ENCODE measurements at places on chromosomes 6 and 20.
A peak's percentile ranks its signal among the peaks of the same experiment; 100 is the strongest.

GRCh38 chr6:33343953-33344611, 26.5 kb upstream of the ZBTB22 start:
- DNase-seq = no peak

GRCh38 chr6:1016329-1017302, 295.3 kb upstream of the FOXQ1 start:
- DNase-seq = no peak

- no peak for DNase-seq
These were observed 84.9 kb downstream of the ANKRD60 start for GRCh38 chr20:58143531-58143930.

GRCh38 chr6:71349976-71350615, 61.5 kb downstream of the OGFRL1 start:
- DNase-seq = no peak

DNA sequence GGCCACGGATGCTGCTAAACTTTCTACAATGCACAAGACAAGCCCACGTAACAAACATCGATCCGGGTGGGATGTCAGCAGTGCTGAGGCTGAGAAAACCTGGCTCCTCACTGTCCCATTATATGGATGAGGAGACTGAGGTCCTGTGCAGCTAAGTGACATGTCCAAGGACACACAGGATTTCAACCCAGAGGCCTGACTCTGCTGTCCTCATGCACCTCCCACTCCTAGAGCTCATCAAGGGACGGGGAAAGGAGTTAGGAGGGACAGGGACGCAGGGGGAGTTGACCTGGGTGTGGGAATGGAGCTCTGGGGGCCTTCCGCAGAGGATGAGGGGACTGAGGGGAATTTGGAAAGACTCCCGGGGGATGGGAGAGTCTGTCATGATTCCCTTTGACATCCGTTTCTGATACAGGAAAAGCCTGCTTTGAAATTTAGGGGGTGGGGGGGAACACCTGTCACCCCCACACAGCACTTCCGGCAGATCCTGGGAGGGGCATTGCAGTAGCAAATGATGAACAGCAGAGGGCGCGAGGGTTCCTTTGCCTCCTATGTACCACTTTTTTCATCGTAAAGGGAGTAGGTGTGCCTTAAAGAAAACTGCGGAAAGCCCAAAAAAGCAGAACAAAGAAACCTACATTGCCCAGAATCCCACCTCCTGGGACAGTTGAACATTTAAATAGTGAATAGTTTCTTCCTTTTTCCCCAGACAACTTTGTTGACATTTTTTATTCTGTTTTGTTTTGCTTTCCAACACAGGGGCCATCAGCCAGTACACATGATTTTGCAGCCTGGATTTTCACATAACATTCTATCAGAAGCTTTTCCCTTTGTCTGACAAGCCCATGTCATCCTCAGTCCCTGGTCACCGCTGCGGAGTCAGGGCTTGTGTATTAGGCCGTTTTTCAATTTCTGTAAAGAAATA, 48.6 kb downstream of the SLC2A10 start:
- DNase-seq = no peak

- no peak for DNase-seq
These were observed 5.3 kb downstream of the SLC26A8 start for GRCh38 chr6:36019167-36019566.

DNA sequence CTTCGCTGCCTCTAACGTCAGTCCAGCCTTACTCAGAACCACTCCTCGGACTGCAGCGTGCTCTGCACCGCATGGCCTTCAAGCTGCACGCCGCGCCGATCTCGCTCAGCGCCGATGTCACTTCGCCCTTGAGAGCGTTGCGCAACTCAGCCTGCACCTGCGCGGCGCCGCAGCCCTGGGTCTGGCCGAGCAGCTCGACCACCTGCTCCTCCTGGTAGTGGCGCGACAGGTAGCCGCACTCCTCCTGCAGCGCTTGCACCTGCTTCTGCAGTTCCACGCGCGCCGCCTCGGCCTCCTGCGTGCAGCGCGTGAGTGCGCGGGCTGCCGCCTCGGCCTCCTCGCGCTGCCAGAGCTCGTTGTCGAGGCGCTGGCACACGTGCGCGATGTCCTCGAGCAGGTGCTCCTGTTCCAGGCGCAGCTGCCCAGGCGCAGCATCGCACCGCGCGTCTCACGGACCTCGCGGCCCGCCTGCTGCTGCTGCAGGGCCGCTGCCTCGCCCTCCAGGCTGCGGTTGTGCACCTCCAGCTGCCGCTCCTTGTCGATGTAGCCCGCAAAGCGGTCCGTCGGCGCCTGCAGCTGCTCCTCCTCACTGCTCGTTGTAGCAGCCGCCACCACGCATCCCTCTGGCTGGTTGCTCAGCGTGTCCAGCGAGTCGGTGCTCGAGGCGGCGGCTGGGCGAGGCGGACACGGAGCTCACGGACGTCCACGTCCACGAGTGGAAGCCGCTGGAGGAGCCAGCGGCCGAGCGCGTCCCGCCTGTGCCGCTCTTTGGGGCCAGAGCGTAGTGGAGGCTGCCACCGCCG, 380.6 kb upstream of the CHD6 start:
- peak; percentile 73 for DNase-seq

DNA sequence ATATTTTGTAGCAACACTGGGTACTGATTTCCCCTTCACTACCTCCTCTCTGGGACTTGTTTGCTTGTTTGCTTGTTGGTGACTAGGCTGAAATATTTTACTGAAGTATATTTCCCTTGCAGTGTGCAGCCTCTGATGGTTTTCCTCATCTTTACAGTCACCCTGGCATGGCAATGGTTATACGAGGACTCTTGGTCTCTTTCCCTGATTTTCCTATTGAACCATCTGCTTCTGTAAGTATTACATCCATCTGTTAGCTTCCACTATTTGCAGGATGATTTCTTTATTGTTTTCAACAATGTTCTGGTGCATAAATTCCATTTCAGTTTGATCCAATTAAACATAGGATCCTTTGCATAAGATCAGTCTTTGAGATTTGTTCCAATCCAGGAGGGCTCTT, 465.1 kb downstream of the MEI4 start:
- DNase-seq = no peak

GRCh38 chr20:19658137-19658536, 99.9 kb upstream of the RIN2 start:
- peak; percentile 87 for DNase-seq

- no peak for DNase-seq
These were observed 15.8 kb downstream of the ADNP start for GRCh38 chr20:50915424-50915823.

DNA sequence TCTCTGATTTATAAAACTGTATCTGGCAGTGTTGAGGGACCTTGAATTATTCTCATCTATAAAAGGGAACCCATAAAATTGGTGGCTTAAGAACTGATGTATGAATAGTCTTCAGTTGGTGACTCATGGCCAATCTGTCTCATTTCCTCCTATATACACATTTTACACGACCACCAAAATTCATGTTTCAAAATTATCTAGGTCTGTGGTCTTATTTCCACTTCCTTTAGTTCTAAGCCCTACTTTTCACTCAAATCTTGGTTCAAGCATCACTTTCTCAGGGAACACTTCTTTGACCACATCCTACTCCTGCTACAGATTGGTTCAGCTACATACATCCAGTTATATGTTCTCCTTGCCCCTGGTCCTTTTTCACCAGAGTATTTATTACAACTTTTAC, 18.6 kb upstream of the ENPP1 start:
- DNase-seq = no peak

- no peak for DNase-seq
These were observed 38.5 kb upstream of the CDH22 start for GRCh38 chr20:46346770-46347169.

- no peak for DNase-seq
These were observed 20.2 kb downstream of the TOX2 start for GRCh38 chr20:43934833-43935232.

DNA sequence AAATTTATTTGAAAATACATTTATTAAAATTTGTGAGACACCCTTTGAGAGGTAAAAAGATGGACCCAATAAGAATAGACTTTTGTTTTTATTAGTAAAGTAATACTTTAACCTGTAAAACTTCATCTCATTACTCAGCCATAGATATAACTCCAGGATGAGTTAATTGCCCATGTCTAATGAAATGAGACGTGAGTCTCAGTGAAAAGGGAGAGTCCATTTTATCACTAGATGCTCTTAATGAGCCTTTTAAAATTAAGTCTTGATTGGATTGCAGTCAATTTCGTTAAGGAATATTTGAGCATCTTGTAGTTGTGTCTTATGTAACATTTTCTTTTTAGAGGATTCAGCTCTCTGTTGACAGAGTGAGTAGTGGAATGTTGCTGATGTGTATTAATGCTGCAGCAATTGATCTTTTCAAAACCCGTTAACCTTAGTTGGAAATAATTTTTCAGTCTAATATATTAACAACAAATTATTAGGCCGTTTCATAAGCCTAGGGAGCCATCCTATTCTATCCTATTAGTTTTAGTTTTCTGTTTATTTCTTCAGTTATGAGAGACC, 77.3 kb downstream of the QKI start:
- DNase-seq = no peak

GRCh38 chr6:169479783-169480495, 221.9 kb downstream of the WDR27 start:
- no peak for DNase-seq

- DNase-seq = peak; percentile 91
These were observed 71.5 kb downstream of the HFE start for GRCh38 chr6:26158581-26159356.

DNA sequence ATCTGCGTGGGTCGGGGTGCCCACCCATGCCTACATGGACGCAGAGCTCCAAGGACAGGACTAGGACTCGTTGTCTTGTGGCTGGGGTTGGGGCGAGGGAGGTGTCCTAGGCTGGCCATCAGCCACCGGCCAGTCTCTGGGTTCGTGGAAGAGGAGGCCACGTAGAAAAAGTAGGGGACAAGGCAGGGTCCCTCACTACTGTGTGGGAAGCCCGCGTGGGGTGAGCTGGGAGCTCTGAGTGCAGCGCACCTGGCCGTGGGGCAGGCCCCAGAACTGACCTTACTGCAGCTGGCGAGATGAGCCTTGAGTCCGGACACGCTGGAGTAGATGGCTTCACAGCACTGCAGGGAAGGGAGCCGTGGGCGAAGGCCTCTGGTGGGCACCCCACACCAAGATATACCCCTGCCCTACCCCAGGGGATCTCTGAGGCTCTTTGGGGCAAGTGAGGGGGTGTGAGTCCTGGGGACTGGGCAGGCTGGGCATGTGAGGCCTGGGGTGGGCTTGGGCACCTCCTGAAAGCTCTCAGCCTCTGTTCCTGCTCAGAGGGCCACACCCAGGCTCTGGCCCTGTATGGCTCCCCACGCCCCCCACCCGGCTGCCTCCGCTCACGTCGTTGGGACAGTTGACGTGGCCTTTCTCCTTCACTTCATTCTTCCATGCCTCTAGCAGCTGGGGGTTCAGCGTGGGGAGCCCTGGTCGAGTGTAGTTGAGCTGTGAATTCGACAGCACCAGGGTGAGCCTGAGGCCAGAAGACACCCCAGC, 5.6 kb upstream of the UCKL1 start:
- DNase-seq = peak; percentile 73

GRCh38 chr6:133555685-133556084, 314.5 kb downstream of the EYA4 start:
- no peak for DNase-seq

- DNase-seq = no peak
These were observed 148.3 kb upstream of the STXBP5 start for GRCh38 chr6:147055821-147056392.

DNA sequence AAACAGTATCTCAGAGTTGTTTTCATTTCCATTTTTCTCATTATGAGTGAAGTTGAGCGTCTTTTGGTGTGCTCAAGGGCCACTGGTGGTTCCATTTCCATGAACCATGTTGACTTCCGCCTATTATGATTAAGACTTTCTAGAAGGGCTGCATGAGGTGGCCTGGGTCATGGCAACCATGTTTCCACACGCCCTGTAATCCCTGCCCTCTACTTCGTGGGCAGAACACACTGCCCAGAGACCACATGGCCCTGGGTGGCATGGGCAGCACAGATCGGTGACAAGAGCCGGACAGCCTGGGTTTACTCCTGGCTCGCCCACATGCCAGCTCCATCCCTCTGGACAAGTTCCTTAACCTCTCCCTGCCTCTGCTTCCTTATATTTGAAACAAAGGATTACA, 14.8 kb downstream of the PRPH2 start:
- no peak for DNase-seq

DNA sequence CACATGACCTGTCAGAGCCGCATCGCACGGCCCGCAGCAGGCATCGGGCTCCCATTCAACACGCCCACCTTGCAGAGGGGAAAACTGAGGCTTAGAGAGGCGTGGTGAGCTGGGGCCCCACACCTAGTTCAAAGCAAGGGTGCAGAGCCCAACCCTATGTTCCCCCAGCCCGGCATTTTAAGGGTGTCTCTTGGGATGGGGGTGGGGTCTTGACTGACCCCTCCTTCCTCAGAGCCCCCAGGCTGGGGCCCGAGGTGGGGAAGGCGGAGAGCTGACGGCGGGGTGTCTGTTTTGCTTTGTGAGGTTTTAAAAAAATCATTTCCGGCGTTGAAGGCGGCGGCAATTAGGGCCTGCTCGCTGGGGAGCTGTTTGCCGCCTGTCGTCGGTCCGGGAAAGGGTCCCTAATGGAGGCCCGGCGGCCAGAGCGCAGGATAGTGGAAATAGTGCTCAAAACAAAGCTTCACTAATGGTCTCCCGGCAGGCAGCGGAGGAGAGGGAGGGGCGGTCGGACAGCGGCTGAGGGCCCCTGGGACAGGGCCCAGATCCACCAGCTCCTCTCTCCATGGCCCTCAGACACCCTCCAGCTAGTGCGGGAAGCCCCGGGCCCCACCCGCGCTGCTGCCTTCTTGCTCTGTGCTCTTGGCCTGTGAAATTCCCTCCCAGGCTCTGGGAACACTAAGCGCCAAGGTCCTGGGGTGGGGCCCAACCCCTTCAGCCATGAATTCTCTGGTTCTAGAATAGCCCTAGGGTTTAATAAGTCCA, 11.9 kb downstream of the VSTM2L start:
- DNase-seq = no peak

DNA sequence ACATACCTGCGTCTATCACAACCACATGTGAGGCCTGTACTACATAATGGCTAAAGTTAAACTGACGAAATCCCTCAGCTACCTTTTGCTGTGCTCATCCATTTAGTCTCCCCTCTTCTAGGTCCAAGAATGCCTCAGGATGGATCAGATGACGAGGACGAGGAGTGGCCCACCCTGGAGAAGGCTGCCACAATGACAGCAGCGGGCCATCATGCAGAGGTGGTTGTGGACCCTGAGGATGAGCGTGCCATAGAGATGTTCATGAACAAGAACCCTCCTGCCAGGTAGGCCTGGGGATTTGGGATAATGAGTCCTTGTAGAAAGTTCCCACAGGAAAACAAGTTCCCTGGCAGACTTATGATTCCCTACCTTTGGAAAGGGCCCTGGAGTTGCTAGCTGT, 6.0 kb downstream of the BYSL start:
- DNase-seq = no peak

- DNase-seq = no peak
These were observed 114.7 kb downstream of the EDN3 start for GRCh38 chr20:59414936-59415623.
